ENCODE measurements at places on chromosomes 5 and 9.

DNA sequence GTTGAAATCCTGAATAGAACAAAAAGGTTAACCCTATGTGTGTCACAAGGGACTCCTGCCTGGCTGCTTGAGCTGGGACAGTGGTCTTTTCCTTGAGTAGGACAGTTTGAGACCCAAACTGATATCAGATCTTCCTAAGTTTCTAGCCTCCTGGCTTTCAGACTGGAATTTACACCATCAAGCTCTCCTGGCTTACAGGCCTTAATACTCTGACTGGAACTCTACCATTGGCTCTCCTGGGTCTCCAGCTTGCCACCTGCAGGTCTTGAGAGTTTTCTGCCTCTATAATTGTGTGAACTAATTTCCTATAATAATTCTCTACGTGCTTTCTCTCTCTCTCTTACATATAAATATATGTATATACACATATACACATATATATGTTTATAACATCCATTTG, 112.5 kb downstream of the PRR16 start:
- no peak for DNase-seq

DNA sequence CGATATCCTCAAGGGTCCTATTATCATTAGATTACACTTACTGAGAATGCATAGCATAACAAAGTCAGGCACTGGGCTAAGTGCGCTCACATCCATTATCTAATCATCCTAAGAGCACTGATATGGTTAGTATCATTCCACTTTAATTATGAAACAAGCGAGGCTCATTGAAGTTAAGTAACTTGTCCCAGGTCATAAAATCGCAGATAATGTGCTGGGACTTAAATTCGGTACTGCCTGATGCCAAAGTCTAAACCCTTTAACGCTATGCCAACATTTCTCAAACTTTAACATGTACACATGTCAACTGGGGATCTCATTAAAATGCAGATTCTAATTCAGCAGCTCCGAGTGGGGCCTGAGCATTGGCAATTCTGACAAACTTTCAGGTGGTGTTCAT, 204.7 kb downstream of the PTTG1 start:
- DNase-seq = no peak

GRCh38 chr5:149724130-149724840, 5.8 kb upstream of the PPARGC1B start:
- no peak for DNase-seq

DNA sequence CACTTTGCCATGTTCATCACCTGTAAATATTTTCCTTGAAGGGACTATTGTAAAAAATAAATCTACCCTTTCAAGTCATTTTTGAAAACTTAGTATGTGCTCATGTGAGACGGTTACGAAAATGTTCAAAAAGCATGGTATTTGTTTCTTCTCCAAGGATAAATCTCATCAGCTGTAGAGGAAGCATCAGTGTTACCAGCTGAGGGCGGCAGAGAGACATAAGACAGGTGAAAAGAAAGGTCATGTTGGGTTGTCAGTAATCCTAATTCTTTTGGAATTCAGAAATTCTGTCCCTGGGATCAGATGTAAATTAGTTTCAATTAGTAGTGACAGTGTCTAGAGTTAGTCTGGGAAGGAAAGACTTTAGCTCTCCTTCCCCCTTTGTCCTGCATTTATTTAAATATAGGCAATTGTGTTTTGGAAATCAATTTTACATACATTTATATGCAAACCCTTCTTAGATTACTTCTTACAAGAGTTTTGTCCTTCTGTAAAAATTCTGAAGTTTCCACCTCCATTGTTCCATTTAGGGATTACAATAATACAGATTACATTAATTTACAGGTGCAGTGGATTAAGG, 791.9 kb upstream of the CDH6 start:
- DNase-seq = peak; percentile 3

DNA sequence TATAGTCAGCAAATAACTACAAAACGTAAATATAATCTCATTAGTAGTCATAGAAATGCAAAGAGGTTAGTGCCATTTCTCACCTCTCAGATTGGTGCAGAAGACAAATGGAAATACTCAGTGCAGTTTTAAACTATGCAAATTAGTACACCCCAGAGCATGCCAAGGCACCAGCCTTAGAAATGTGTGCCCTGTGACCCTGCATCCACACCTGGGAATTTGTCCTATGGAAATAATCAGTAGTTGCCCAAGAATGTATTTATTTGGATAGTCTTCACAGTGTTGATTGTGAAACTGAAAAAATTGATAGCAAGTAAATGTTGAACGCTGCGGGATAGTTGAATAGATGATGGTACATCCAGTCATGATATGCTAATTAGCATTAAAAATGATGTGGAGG, 152.7 kb downstream of the KDM4C start:
- DNase-seq = no peak

DNA sequence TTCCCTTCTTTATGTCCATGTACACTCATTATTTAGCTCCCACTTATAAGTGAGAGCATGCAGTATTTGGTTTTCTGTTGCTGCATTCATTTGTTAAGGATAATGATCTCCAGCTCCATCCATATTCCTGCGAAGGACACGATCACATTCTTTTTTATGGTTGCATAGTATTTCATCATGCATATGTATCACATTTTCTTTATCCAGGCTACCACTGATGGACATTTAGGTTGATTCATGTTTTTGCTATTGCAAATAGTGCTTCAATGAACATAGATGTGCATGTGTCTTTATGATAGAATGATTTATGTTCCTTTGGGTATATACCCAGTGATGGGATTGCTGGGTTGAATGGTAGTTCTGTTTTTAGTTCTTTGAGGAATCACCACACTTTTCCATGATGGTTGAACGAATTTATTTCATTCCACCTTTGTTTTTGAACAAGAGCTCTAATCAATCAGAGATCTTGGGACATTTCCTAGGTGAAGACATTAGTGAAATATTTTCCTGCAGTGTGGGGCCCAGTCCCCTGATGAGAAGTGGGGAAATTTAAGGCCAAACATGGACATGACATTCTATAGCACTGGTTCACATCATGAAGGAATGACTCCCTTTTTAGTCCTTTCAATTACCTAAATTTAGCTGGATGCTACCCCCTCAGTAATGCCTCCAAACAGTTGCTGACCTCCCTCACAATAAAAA, 7.1 kb upstream of the TEX48 start:
- no peak for DNase-seq
